ENCODE measurements at places on chromosomes 6 and 20.

GRCh38 chr6:129894921-129895320 is 33.8 kb upstream of the TMEM244 start:
- no peak for DNase-seq

GRCh38 chr6:68967549-68968300 is 332.6 kb downstream of the ADGRB3 start:
- peak; percentile 60 for DNase-seq

DNA sequence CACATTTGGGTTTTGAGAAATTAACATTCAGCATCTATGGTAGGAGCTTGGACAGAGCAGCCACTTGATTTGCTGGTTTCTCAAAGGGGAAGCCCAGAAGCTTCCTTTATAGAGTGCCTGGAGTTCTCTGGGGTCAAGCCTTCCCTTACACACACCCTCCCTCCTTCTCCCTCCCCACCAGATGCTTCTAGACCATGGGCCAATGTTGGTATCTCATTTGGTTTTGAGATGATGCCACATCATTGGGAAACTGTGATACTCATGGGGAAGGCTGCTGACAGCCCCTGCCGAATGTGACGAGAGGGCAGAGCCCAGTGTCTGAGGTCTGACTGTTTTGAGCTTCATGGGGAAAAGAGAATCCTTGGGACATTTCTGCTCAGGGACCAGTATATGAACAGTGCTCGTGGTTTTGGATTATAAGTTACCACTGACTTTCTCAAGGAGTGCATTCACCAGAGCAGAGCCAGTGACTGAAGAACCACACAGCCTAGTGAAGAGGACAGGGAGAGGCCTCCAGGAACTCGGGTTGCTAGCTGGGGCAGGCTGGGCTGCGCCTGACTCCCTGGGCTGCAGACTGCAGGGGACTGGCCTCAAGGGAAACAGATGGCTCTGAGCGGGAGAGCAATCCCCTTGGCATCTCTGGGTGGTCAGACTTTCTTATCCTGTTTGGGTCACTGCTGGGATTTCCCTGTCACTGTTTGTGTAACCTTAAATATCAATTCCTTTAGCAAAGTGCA is 46.4 kb upstream of the CST5 start:
- DNase-seq = no peak

GRCh38 chr20:10481676-10482075 is 46.6 kb downstream of the SLX4IP start:
- no peak for DNase-seq

DNA sequence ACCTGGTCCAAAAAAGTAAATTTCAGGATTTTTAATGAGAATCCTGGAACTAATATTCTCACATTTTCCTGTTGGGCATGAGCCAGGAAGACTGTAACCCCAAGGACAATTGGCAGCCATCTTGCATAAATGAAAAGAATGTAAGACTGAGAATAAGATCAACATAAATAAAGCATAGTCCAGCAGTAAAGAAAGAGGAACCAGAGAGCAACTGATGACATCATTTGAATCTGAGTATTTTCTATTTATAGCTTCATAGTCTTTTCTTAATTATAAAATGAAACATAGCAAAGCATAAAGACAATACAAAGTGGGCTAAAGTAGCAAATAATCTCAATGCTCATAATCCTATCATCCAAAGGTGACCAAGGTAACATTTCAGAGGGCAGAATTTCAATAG is 26.6 kb upstream of the FBXL4 start:
- DNase-seq = no peak

GRCh38 chr20:1577906-1578305 is 20.4 kb upstream of the SIRPD start:
- no peak for DNase-seq
